GM13977 (cell line): ENCODE measurements at places on chromosomes 6 and 20.

GRCh38 chr20:17816804-17817587, 117.2 kb downstream of the BANF2 start:
- no peak for DNase-seq

- no peak for DNase-seq
Observed at GRCh38 chr6:163373240-163373639, 41.3 kb upstream of the QKI start.

DNA sequence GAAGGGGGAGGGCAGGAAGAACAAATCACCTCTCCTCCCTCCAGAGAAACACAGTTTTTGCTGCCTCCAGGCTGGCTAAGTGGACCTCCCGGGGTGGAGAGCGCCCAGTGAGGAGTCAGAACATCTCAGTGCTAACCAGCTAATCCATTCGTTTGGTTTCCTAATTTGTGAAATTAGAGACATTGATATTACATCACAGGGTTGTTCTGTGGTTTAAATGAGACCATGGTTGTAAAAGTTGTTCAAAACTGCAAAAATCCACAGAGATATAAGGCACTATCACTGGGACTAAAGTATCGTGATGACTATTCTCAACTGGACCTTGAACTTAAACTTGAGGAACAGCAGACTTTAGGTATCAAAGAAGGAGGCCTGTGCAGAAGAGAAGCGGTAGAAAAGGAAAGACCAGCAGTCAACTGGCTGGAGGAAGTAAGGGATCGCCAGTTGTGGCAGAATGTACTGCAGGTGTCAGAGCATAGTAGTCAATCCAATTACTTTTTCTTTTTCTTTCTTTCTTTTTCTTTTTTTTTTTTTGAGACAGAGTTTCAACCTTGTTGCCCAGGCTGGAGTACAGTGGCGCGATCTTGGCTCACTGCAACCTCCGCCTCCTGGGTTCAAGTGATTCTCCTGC, 33.9 kb downstream of the RIPOR2 start:
- no peak for DNase-seq

DNA sequence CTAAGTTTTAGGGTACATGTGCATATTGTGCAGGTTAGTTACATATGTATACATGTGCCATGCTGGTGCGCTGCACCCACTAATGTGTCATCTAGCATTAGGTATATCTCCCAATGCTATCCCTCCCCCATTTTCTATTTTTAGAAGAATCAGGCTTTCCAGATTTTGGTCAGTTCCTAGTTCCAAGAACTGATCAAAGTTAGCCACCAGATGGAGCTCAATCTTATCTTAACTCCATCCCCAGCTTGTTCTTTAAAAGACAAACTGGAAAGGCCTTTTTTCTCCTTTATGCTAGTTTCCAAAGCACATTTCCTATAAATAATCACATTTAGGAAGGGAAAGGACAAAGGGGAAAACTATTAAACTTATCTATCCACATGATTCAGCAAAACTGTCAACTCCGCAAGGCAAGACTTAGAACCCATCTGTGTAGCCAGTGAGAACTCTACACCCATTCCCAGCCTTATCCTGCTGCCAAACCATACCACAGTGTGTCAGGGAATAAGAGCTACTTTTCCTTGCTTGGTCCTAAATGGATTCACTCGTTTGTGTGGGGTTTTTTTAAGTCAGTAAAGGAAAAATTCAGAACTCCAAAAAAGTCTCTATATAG, 22.8 kb upstream of the KHDC1 start:
- no peak for DNase-seq

- no peak for DNase-seq
Observed at GRCh38 chr6:4671587-4672115, 104.6 kb upstream of the CDYL start.

DNA sequence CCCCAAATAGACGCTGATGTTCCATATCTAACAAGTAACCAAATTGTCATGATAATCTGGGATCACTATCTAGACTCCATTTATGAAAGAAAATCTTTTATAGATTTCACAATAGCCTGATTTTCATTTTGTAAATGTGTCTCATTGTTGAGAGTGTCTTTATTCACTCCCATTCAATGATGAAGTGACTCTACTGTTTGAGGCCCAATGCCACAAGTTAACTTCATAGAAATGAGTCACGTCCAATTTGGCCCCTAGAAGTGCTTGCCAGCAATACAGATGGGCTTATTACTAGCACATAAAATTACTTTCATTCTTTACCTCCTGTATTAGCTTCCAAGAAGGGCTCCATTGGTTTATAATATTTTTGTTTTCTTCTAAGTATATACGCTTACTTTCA, 6.3 kb downstream of the IPCEF1 start:
- DNase-seq, result no peak
